ENCODE measurements at places on chromosomes 12 and 14.

DNA sequence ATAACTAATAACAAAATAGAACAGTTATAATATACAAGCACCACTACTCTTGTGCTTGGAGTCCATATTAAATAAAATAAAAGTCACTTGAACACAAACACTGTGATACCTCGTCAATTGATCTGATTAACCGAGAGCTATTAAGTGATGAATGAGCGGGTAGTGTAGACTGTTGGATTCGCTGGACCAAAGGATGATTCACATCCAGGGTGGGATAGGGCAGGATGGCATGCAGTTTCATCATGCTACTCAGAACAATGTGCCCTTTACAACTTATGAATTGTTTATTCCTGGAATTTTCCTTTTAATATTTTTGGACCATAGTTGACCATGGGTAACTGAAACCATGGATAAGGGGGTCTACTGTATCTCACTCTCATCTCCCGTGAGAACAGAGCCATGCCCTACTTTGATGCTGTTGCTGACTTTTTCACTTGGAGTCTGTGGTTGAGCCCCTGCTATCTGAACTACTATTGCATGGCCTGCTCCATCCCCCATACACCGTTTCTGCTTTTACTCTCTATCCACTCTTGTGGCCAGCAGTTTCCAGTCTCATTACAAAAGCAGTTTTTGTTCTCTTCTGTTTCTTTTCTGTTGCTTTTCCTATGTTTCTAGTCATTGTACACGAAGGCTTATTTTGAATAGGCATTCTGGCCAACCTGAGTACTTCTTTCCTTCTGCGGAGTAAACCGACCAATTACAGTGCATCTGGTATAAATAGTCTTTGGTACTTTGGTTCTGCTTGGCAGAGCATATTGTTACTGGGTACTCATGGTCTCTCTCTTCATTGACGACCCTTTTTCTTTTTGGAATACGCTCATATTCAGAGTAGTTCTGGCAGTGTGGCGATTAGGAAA is 12.2 kb downstream of the TMTC2 start:
- DNase-seq: peak; percentile 32

GRCh38 chr12:59370933-59371332 is 224.9 kb upstream of the SLC16A7 start:
- DNase-seq: no peak

- DNase-seq: peak; percentile 1
These were observed 443 bp downstream of the MAGOHB start for GRCh38 chr12:10612984-10613348.

DNA sequence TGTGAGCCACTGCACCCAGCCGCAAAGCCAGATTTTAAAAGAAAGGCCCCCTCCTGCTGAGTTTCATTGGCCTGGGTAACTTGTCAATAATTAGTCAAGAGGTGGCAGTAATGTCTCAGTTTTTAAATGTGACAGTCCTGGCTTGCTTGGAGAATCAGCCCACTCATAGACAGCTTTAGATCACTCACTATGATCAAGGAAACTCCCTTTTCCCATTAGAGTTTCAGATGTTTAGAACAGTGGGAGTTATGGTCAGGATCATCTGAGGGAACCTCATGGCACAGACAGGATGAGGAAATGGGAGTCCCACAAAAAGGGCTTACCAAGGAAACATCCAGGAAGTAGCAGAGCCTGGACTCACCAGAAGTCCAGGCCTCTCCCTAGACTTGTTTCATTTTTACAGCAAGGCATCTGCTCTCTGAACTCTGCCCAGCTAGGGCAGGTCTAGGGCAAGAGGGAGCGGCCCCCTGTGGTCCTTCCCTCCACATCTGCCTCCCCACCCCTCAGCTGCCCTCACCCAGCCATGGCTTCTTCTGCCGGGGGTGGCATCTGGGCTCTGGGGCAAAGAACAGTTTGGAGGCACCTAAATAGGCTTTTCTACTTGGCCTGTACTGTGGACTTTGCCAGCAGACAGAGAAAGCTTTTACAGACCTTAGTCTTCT is 11.2 kb downstream of the BCL2L14 start:
- DNase-seq: peak; percentile 61

- DNase-seq: no peak
These were observed 196.1 kb upstream of the CDKN3 start for GRCh38 chr14:54200726-54201125.

GRCh38 chr14:69484444-69485314 is at the start of gene PLEKHD1:
Gene PLEKHD1, plus strand, starts transcription at chr14:69484728. Its CDS starts 238 bp downstream, at chr14:69484966.
- DNase-seq: no peak

- DNase-seq: no peak
These were observed 1352.9 kb downstream of the TMEM121 start for GRCh38 chr14:106879241-106879640.

- DNase-seq: no peak
These were observed 37.9 kb downstream of the RHOF start for GRCh38 chr12:121755591-121755990.

DNA sequence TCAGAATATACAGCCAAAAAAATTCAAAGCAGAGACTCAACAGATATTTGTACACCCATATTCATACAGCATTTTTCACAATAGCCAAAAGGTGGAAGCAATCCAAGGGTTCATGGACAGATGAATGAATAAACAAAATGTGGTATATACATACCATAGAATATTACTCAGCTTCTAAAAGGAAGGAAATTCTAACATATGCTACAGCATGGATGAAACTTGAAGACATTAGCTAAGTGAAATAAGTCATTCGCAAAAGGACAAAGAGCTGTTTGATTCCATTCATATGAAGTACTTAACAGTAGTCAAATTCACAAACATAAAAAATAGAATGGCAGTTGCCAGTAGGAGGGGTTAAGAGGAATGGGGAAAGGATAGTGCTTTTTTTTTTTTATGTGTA is 91.8 kb upstream of the ARID2 start:
- DNase-seq: peak; percentile 75

- DNase-seq: no peak
These were observed 4.0 kb downstream of the NUDT14 start for GRCh38 chr14:105177082-105177481.

- peak; percentile 9 for DNase-seq
These were observed 123.6 kb downstream of the TSPAN9 start for GRCh38 chr12:3200814-3201233.

- DNase-seq: no peak
These were observed 319.2 kb downstream of the NUAK1 start for GRCh38 chr12:105819549-105819948.
